ENCODE measurements at places on chromosomes 4 and X. TPM values are rescaled to one million over a fixed set of nuclear protein-coding genes. Genes with fewer than 3 reads are reported as not detected.

ADGRG2 gene
- polyA plus RNA-seq: not detected

HELT gene
- polyA plus RNA-seq: 0.37 TPM

DNA sequence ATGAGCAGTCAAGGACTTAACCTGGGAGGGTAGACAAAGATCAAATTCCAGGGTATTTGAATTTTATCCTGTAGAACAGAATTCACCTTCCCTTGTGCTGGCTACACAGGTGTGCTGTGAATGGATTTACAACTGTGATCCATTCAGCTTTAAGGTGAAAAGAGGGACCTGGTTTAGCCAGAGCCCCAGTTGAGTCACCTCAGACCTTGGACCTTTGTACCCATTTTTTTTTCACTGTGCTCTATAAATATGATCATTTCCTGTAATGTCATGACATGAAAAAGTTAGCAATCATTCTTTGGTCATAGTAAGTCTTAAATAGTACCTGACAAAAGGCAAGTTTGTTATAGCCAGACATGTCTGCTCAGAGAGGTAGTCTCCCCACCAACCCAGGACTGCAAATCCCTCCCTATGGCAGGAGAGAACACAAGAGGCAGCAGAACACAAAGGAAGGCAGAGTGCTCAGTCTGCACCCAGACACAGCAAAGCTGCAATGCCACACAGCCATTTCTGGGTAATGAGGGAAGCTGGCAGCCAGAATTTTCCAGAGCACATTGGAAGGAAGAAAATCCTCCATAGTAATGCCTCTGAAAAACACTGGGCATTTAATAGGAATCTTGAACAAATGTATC is 77.9 kb downstream of the CXXC4 start:
- H3K27ac ChIP-seq: no peak overlapping the region
- DNase-seq: no peak
- no peaks in the 10 kb centered on the region for H3K4me1 ChIP-seq
- no peaks in the 10 kb centered on the region for H3K27me3 ChIP-seq
- no peak overlapping the region for H3K4me3 ChIP-seq

DNA sequence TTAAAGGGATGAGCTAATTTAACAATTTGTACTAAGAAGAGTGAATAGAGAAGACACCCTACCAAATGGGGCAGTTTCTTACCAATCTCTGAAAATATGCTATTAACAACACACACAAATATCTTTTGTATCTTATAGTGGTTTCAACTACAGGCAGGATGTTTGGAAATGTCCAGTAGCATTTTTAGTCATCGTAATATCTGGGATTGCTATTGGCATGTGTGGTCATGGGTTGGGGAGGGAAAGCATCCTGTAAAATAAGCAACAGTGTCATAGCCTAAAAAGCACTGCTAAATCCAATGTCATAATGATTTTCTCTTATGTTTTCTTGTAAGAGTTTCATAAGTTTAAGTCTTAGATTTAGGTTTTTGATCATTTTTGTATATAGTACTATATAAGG is 29.3 kb upstream of the ABCG2 start:
- no peaks in the 10 kb centered on the region for H3K27me3 ChIP-seq
- DNase-seq: no peak
- no peak overlapping the region for H3K4me3 ChIP-seq
